Osteoblast (primary cell): ENCODE measurements at places on chromosomes 16 and 17. TPM values are rescaled to one million over a fixed set of nuclear protein-coding genes. Genes with fewer than 3 reads are reported as not detected.

DNA sequence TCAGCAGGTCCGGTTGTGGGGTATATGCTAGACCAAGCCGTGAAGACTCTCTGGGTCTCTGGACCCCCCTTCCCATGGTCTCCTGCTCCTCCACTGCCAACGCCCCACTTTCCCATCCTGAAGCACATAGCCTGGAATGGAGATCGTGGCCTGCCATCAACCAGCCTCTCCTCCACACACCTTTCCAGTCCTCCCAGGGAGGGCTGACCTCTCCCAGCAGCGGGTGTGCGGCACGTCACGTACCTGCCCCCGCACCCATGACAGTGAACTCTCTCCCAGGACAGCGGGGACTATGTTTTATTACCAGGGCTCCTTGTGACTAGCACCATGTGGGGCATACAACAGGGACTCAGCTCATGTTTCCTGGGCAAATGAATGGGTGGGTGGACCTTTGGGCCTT is 1.8 kb downstream of the PRM3 start:
- no peak overlapping the region for H3K4me3 ChIP-seq
- H3K27ac ChIP-seq: no peak overlapping the region
- H3K4me1 ChIP-seq: no peaks in the 10 kb centered on the region

DNA sequence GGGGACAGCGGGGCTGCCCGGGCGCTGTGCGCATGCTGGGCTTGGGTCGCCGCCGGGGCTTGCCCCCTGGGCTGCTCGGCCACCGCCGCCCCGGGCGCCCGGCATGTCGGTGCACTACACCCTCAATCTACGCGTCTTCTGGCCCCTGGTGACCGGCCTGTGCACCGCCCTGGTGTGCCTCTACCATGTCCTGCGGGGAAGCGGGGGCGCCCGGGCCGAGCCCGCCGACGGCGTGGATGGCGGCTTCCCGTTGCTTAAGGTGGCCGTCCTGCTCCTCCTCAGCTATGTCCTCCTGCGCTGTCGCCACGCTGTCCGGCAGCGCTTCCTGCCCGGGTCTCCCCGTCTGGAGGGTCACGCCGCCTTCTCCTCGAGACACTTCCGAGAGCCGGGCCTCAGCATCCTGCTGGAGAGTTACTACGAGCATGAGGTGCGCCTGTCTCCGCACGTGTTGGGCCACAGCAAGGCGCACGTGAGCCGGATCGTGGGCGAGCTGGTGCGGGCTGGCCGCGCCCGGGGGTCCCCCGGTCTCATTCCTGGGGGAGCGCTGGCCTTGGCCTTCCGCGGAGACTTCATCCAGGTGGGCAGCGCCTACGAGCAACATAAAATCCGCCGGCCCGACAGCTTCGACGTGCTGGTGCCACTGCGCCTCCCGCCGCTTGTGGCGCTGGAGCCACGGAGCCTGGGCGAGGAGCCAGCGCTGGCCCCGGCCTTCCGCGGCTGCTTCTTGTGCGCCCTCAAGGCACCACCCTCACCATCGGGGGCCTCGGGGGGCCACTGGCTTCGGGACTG is 789 bp downstream of the ITPRIPL2 start:
- no peaks in the 10 kb centered on the region for H3K27me3 ChIP-seq
- peak overlapping the region; percentile 78 for H3K4me3 ChIP-seq
- peaks cover 40% of the 10 kb centered on the region for H3K4me1 ChIP-seq
- peak overlapping the region; percentile 80 for H3K27ac ChIP-seq
- peaks cover 17% of the 10 kb centered on the region for H3K36me3 ChIP-seq

DNA sequence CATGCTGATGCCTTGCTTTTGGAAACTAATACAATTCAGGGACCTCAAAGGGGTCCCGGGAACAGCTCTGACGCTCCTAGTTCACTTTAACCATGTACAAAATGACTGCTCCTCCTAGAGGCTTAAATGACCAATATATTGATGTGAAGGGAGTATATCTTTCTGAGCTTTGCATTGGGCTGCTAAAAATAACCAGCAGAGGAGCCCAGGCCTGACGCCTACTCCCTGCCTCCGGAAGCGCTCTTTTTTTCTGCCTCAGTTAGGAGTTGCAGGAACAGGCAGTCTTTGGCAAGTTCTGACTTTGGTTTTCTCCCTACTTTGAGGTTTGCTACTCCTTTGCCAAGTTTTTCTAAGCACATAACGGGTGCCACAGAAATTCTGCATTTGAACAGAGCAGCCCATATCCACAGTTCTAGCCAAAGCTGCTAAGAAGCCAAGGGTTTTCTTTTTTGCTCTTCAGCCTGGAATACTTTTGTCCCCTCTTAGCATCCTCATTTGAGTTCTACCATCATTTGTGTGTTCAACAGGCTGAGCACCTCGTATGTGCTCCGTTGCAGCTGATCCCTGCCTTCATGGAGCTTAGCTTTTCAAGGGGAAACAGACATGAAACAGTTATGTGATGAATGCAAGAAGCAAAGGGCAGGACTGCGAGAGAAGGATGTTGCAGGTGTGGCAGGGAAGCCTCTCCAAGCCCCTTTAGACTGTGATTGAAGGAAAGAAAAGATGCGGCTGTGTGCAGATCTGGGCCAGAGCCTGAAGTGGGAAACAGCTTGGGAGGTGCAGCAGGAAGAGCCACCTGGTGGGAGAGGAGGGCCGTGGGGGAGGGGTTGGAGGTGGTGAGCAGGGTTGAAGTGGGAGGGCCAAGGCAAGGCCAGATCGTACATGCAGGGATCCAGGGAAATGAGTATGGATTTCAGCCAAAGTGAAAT is 2.8 kb upstream of the NAGPA start:
- peak; percentile 86 for DNase-seq
- H3K4me3 ChIP-seq: no peak overlapping the region
- no peak overlapping the region for H3K27ac ChIP-seq

DNA sequence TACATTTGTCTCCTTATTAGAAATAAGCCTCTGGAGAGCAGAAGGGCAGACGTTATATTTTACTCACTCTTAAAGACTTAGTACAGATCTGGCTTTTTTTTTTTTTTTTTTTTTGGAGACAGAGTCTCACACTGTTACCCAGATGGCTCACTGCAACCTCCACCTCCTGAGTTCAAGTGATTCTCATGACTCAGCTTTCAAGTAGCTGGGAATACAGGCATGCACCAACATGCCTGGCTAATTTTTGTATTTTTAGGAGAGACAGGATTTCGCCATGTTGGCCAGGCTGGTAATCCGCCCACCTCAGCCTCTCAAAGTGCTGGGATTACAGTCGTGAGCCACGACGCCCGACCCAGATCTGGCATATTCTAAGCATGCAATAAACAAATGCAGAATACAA is 36.4 kb upstream of the TMEM97 start:
- no peaks in the 10 kb centered on the region for H3K27me3 ChIP-seq
- H3K27ac ChIP-seq: peak overlapping the region; percentile 71
- H3K4me3 ChIP-seq: no peak overlapping the region
- peaks cover 26% of the 10 kb centered on the region for H3K4me1 ChIP-seq
- H3K36me3 ChIP-seq: no peaks in the 10 kb centered on the region

DNA sequence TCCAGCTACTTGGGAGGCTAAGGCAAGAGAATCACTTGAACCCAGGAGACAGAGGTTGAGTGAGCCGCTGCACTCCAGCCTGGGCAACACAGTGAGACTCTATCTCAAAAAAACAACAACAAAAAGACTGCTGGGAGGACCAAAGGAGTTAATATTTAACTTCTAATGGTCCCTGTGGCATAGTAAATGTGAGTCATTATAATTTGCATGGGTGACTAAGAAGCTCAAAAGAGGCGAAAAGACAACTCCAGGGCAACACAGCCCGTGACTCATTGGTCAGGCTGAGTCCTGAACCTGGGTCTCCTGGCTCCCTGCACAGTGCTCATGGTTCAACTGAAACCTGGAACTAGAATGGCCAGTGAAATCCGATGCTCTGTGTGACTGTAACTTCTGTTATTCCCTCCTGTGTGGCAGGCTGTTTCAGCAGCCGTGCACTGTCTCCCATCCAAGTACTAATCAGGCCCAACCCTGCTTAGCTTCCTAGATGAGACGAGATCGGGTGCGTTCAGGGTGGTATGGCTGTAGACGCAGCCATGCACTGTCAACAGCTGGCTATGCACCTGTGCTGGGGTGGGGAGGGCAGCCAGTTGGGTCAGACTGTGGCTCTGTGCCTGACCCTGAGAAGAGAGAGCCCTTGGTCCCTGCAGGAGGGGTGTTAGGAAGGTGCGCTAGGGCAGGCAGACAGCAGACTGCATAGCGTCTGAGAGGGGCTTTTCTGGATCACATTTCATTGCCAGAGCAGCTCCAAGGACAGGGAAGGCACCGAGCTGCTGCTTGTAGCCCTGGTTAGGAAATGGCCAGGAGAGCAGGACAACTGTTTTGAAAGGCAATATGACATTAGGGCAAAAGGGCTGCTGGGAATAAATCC is 14.5 kb upstream of the GPRC5C start:
- DNase-seq: peak; percentile 93
- H3K4me3 ChIP-seq: no peak overlapping the region
- H3K27me3 ChIP-seq: no peaks in the 10 kb centered on the region
- no peaks in the 10 kb centered on the region for H3K4me1 ChIP-seq

- no peak overlapping the region for H3K4me3 ChIP-seq
- no peaks in the 10 kb centered on the region for H3K36me3 ChIP-seq
- no peak overlapping the region for H3K27ac ChIP-seq
Measured at GRCh38 chr17:16913463-16913862, 58.5 kb downstream of the TNFRSF13B start.

GRCh38 chr17:71870546-71870862 is 250.3 kb upstream of the SOX9 start:
- H3K27me3 ChIP-seq: no peaks in the 10 kb centered on the region
- H3K4me1 ChIP-seq: no peaks in the 10 kb centered on the region
- no peaks in the 10 kb centered on the region for H3K36me3 ChIP-seq
- no peak overlapping the region for H3K27ac ChIP-seq

GRCh38 chr17:15894913-15895658 is 49.8 kb upstream of the ADORA2B start:
- H3K4me3 ChIP-seq: no peak overlapping the region
- no peak overlapping the region for H3K27ac ChIP-seq
- H3K4me1 ChIP-seq: peaks cover 14% of the 10 kb centered on the region
- no peak for DNase-seq

GRCh38 chr17:7292729-7293128 is 1.7 kb downstream of the YBX2 start:
- peak; percentile 80 for DNase-seq
- H3K4me3 ChIP-seq: no peak overlapping the region
- H3K4me1 ChIP-seq: peaks cover 3% of the 10 kb centered on the region
- no peak overlapping the region for H3K27ac ChIP-seq
- peaks cover 51% of the 10 kb centered on the region for H3K27me3 ChIP-seq

DNA sequence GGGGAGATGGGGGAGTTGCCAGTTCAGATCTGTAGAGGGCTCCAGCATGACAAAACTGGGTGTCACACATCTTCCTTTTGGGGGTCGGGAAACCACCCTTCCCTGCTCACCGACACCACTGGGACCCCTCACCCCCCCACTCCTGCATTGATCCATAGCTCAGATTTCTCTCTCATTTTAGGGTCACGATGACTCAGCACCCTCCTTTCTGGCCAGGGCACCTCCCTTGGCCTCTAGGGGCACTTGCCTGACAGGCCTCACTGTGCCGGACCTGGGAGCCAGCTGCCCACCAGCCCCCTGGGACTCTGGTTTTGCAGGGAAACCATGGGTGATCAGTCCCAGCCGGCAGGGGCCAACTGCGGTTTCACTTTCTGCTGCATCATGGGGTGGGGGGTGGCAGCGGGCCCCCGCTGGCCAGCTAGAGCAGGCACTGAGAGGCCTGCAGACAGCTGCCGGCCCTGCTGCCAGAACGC is 239.4 kb downstream of the MRTFB start:
- no peaks in the 10 kb centered on the region for H3K27me3 ChIP-seq
- peak; percentile 93 for DNase-seq
- peak overlapping the region; percentile 35 for H3K4me3 ChIP-seq

DNA sequence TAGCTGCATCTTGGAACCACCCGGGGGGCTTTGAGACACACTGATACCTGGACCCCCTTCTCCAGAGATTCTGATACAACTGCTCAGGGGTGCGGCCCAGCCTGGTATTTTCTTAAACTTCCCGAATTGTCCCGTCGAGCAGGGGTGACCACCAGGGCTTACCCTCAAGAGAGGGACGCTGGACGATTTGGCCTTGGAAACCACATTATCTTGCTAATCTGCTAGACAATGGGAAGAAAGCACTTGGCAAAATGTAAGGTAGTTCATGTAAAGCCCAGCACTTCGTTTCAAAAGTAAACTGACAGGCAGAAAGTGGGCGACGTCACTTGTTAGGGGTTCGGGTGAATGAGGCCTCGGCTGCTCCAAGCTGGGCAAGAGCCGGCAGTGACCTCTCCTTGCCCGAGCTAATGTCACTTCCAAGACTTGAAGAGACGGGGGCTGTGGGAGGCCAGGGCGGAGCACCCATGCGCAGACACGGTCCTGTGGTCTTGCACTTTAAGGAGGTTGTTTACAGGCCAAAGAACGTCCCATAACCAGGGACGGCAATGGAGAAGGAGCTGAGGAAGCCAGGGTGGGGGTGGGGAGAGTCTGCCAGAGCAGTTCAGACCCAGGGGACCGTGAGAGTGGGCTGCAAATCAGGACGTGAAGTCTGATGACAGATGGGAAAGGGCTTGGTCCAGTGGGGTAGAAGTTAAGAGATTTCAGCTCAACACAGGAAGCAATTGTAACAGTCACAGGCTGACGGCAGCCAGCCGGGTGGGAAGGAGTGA is 152.7 kb upstream of the GSE1 start:
- no peak overlapping the region for H3K27ac ChIP-seq
- H3K4me1 ChIP-seq: peaks cover 21% of the 10 kb centered on the region

GRCh38 chr16:3214904-3215600 is 19.9 kb downstream of the ZNF200 start:
- H3K27ac ChIP-seq: no peak overlapping the region
- no peaks in the 10 kb centered on the region for H3K36me3 ChIP-seq
- no peaks in the 10 kb centered on the region for H3K27me3 ChIP-seq

GRCh38 chr16:73196670-73197069 is 148.7 kb upstream of the ZFHX3 start:
- no peaks in the 10 kb centered on the region for H3K36me3 ChIP-seq
- no peak for DNase-seq
- peaks cover 6% of the 10 kb centered on the region for H3K4me1 ChIP-seq

- no peaks in the 10 kb centered on the region for H3K36me3 ChIP-seq
- no peak overlapping the region for H3K4me3 ChIP-seq
- H3K27ac ChIP-seq: no peak overlapping the region
- peak; percentile 8 for DNase-seq
Measured at GRCh38 chr17:9247401-9247938, 226.2 kb downstream of the NTN1 start.

- DNase-seq: no peak
- H3K27me3 ChIP-seq: no peaks in the 10 kb centered on the region
- no peak overlapping the region for H3K27ac ChIP-seq
- H3K4me1 ChIP-seq: peaks cover 6% of the 10 kb centered on the region
- H3K36me3 ChIP-seq: no peaks in the 10 kb centered on the region
Measured at GRCh38 chr16:19938536-19938935, 53.9 kb upstream of the GPRC5B start.

- no peak overlapping the region for H3K27ac ChIP-seq
- no peak for DNase-seq
- no peaks in the 10 kb centered on the region for H3K4me1 ChIP-seq
- H3K4me3 ChIP-seq: no peak overlapping the region
- H3K36me3 ChIP-seq: no peaks in the 10 kb centered on the region
Measured at GRCh38 chr16:17643935-17644334, 173.2 kb upstream of the XYLT1 start.

The SPN gene
- total RNA-seq: under 0.01 TPM in 1 of 2 replicates, not detected in the other

The CNOT1 gene
- total RNA-seq: 114 and 122 TPM in 2 replicates

The C16orf87 gene
- total RNA-seq: 7.7 and 9.8 TPM in 2 replicates

The ZNF764 gene
- 5.3 and 7.6 TPM in 2 replicates for total RNA-seq

The KRTAP17-1 gene
- not detected in 2 replicates for total RNA-seq

The NHLRC4 gene
- 1.2 and 2.2 TPM in 2 replicates for total RNA-seq

The ICAM2 gene
- 6.5 and 8.5 TPM in 2 replicates for total RNA-seq

The RNFT1 gene
- total RNA-seq: 15.6 and 17.7 TPM in 2 replicates

The TBC1D3 gene
- not detected in 2 replicates for total RNA-seq

The MMP28 gene
- total RNA-seq: 1.2 and 1.8 TPM in 2 replicates
